ENCODE measurements at places on chromosomes 2 and 18.

DNA sequence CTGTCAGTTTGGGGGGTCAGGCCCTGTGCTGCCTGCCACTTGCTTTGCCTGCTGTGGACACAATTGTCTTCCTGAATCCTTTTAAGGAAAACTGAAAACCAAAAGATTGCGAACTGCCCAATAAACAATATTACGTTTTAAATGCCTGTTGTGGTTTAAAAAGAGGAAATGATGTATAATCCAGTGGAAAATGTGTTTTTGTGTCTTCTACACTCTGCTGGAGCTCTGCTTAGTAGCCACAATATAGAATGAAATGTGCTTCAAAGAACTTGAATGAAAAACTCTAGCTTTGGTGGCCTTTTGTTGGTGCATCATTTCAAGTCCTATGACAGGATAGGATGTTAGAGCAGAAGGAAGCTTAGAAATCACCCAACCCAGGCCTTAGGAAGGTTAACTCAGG is 23.2 kb upstream of the CABYR start:
- no peak for DNase-seq

- no peak for DNase-seq
Measured at GRCh38 chr2:150320608-150321007, 166.9 kb downstream of the RND3 start.

GRCh38 chr2:109674894-109675534 is 60.9 kb downstream of the SOWAHC start:
- no peak for DNase-seq

GRCh38 chr2:156671706-156672361 is 235.7 kb downstream of the GPD2 start:
- DNase-seq, result no peak

DNA sequence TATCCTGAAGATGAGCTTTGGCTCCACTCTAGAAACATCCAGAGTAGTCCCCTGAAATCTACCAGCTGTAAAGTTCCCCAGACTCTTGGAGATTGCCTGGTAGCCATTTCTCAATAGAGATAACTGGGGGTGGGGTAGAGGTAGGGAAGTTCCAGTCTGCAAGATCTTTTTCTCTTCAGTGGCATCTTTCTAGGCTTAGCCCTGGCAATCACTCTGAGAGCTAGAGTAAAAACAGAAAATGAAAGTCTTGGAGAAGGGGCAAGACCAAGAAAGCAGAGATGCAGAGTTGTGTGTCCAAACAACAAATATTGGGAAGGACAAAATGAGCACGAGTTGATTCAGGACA is 41.8 kb upstream of the LCLAT1 start:
- DNase-seq, result no peak

DNA sequence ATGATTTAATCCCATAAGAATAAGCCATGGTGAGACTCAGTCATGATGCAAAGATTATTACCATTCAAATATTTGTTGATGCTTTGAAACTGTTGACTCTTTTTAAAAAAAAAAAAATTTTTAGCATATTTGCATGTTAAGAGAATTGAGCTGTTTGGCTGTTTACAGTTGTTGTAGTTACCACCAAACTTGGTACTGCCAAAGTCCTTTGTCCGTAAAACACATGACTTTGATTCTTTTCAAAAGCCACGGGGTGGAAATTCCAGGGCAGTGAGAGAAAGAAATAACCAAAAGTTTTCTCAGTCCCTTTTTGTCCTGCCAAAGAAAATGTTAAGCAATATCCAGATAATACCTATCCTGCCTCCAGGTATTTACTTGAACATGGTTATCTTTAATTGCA is 474.8 kb downstream of the METTL4 start:
- no peak for DNase-seq

- DNase-seq, result no peak
Measured at GRCh38 chr2:9401646-9402371, 21.5 kb downstream of the ITGB1BP1 start.

- no peak for DNase-seq
Measured at GRCh38 chr18:4636967-4637366, 181.9 kb upstream of the DLGAP1 start.

DNA sequence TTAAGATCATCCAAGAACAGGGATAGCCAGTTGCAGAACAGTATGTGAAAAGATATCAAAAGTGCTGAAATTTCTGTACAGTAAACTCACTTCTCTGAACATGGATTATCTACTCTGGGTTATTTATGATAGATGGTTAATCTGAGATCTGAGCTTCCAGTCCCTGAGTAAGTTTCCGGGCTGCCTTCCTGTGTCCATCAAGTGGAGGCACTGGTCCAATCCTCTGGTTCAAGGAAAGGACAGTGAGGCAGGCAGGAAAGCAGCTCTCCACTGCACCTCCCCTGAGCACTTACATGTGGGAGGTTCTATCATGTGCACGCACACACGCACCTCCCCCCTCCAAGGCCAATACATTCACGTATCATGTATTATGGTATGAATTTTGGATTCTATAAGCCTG is 32.5 kb downstream of the GPR45 start:
- no peak for DNase-seq

DNA sequence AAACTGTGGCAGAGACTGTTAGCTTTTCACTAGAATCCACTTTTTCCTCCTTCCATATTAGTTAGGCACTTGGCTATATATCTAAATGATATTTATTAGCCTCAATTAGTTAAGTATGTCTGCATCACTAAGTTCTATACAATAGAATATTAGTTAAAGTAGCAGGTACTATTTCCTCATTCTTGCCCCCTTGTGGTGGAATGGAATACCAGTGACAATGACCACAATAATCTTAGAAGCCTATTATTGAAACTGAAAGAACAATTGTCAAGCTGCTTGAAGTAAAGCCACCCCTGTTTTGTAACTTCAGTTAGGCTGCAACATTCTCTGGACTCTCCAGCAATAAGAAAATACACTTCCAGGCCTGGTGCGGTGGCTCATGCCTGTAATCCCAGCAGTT is 476.3 kb upstream of the VWC2L start:
- DNase-seq, result peak; percentile 26

DNA sequence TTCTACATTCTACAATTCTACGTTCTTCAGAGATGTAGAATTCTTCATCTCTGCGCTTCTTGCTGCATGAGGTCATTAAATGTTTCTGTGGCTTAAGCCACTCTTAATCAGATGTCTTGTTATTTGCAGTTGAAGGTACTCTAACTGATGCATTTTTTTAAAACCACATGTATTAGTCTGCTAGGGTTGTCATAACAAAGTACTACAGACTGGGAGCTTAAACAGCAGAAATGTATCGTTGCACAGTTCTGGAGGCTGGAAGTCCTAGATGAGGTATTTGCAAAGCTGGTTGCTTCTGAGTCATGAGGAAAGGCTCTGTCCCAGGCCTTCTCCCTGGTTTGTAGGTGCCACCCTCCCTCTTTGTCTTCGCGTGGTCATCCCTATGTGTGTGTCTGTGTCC is 176.3 kb upstream of the GLI2 start:
- DNase-seq, result no peak

DNA sequence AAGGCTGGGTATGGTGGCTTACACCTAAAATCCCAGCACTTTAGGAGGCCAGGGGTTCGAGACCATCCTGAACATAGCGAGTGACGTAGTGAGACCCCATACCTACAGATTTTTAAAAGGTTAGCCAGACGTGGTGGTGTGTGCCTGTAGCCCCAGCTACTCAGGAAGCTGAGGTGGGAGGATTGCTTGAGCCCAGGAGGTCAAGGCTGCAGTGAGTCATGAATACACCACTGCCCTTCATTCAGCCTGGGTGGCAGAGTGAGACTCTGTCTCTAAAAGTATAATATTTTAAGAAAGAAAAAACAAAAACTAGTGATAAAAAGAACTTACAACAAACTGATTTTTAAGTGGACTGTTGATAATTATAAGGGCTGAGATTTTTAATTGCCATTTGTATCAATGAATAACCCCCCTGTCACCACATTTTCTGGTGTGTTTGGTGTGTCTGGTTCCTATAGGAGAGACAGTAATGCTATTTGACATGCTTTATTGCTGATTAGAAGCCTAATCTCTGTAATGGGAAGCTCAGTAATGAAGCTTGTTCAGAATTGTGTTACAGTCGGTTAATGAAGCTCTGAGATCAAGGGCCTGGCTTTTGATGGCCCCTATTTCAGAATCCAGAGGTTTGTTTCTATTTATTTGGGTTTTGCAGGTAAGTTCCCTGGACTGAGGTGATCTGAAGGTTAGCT is 147.0 kb downstream of the NEDD4L start:
- no peak for DNase-seq

- no peak for DNase-seq
Measured at GRCh38 chr2:164551519-164551918, 69.8 kb downstream of the GRB14 start.

DNA sequence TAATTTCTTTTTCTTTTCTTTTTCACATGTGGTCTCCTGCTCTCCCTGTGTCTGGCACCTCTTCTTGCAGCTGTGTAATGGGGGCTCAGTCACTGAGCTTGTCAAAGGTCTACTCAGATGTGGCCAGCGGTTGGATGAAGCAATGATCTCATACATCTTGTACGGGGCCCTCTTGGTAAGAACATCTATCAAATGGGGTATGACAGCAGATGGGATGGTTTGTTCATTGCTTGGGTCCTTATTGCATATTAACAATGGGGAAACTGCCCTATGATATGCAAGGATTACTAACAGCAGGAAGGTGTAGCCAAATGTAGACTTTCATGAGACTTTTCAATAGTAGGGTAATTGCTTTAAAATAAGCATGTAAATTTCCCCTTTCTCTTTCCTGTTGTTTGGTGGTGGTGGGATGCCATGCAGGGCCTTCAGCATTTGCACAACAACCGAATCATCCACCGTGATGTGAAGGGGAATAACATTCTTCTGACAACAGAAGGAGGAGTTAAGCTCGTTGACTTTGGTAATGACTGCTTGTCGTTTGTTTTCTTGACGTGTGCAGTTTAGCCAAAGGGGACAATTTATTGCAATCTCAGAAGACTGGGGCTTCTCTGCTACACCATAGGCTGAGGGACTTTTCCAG is 36.5 kb downstream of the MYO3B start:
- DNase-seq, result peak; percentile 36

DNA sequence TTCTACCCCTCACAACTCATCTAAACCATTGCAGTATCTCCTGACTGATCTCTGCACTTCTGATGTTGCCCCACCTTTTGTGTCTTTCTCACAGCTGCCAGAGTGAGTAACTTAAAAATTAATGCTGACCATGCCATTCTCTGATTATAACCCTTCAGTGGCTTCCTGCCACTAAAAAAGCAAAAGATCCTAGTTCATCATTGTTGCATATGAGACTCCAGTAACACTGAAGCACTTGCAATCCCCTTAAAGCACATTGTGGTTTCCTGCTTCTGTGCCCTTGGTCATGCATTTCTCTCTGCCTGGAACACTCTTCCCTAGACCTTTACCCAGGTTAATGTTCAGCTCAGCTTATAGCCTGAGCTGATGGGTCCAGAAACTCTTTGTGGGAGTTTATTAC is 95.1 kb upstream of the WDSUB1 start:
- DNase-seq, result no peak

Data from GM06990 (cell line).